ENCODE measurements at places on chromosomes 13 and 19.
A peak's percentile ranks its signal among the peaks of the same experiment; 100 is the strongest.

GRCh38 chr19:55601084-55601483 is 996 bp downstream of the ZNF524 start:
- no peak for DNase-seq

DNA sequence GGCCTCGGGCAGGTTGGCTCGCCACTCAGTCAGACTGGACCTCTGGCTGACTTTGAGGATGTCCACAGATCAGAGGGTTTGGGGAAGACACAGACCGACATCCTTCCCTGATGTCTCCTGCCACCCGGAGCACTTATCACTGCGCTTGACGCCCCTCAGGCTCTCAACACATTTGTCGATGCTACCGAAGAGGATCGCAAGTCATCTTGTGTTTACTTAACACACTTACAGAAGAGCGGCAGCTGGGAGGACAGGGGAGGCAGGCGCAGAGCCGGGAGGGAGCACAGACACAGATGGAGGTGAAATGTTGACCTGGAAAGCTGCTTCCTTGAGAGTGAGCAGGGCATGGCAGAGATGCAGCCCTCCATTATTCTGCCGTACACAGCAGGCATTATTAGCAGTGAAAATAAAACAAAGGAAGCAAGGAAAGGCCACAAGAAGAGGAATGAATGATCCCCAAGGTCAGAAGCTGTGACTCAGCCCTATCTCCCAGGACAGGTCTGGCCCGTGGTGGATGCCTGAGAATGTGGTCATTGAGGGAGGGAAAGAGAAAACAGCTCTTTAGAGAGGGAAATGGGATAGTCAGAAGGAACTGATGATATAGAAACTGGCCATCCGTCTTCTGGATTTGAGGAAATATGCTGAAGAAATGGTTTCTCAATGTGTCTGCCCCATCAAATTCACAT is 549.5 kb upstream of the ARGLU1 start:
- DNase-seq, result no peak

- no peak for DNase-seq
These were observed 11.5 kb downstream of the ZBTB7A start for GRCh38 chr19:4055209-4055552.

DNA sequence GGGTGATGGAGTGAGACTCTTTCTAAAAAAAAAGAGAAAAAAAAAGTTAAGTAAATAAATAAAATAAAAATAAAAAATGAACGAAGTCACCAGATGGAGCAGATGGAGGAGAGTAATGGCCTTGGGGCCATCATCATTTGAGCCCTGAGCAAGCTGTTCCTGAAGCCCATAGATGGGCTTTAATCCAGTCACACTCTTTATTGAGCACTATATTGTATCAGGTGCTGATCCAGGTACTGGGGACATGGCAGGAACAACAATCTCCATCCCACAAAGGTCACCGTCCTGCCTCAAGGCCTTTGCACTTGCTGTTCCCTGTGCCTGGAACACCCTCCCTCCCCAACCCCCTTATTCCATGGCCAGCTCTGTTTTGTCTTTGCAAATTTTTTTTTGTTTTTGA is 3.9 kb upstream of the ADAMTS10 start:
- no peak for DNase-seq

DNA sequence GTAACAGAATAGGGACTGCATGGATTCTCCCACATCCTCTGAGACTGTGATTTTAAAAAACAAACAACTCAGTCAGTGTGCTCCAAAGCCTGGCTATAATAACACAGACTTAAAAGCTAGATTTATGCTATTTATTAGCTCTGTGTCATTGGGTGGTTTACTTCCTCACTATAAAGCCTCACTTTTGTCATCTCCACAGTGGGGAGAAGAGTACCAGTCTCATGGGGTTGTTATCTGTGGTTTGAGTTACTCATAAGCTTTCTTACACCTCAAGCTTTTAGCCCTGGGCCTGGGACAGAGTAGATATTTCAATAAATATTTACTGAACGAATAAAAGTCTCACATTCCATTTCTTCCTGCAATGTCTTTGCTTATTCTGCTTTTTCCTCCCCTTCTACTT is 5.3 kb downstream of the RNASEH2B start:
- DNase-seq, result no peak

GRCh38 chr19:53657330-53657729 is 25.5 kb downstream of the DPRX start:
- DNase-seq, result no peak

DNA sequence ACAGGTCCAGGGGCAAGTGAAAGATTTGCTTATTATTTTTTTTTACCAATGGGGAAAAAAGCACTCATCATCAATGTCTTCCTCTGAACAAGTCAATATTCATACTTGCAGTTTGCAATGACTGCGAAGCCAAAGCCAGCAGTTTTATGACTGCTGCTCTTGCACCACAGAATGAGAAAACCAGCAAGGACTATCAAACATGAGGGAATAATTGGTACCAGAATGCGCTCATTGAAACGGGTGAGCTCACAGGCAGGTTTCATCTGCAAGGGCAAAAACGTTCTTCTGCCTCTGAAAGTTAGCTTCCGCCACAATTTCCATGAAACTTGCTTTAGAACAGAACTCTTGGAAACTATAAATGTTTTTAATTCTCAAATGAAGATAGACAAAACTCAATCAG is 5.5 kb downstream of the DLEU7 start:
- no peak for DNase-seq

DNA sequence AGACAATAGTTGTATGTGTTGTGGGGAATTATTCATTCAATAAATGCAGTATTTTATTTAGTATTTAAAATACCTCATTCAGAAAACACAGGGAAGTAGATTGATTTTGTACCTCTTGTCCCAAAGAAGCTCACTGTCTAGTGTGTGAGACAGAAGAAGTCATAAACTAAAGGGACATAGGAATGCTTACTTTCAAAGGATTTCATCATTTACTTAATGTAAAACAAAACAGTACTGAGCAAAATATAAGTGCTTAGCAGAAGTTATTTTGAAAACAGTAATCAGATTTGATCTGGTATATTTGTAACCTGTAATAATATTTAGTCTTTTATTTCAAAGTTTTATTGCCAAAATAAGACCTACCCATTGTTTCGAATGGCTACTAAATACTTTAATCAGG is 117.9 kb downstream of the TDRD3 start:
- no peak for DNase-seq

DNA sequence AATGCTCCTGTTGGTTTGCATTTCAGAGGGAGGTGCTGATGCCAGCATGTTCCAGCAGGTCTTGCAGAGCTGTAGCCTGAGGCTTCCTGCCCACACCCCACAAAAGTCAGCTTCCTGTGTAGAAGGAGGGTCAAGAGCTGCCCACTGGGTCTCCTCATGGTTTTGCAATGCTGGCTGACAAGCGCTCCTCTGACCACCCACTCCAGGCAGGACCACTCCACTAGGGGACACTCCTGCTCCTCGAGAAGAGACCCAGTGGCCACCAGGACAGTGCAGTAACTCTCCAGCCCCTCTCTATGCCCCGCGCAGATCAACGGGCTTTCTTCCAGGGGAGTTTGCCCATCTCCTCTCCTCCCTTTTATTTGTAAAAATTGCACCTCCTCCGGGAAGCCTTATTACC is 72.9 kb upstream of the UQCRFS1 start:
- no peak for DNase-seq

DNA sequence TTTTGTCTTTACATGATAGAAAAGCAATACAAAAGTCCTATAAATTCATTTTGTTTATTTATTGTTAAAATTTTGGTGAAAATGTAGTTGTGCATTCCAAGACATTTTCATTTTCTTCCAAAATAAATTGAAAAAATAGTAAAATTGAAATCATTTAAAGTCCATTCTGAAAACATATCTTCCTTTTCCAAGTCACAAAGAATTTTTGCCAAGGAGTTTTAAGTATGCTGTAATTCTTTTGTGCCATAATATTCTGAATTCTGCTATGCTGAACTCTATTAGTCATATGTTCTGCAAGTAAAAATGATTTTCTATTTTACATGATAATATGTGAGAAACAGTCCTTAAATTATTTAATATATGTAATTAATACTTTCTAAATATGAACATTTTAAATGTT is 879.6 kb upstream of the SLC10A2 start:
- DNase-seq, result no peak

DNA sequence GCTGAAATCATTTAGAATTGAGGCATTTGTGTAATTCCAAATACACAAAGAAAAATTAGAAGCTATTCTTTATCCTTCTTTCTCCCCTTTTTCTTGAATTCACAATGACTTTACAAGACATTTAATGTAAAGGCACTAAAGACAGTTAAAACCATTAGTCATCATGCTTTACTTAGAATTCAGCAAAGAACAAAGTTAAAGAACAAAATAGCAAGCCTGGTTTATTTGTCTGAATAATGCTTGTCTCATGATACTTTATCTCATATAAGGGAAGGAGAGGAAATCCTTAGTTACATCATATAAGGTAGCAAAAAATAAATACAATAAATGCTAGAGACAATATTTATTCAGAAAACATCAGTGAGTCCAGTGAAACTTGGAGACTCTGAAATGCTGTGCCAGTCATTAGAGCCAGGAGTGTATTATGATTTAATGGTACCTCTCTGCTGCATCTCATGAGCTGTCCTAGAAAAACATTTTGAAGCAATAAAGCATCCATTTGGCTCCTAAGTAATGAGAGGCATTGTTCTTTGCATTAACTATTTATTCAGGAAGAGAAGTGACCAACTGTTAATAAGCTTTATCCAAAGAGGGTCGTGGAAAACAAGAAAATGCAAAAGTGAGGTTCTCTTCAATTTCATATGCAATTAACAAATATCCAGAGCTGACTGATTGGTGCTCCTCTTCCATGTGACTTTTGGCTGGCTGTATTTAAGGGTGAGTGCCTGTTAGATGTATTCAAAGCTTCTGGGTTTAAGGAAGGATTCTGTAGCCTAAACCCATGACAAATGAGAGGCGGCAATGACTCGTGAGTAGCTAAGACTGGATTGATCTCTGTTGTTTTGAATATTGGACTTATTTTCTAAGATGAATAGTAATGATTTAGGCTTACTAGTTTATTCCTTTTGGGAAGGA is 105.0 kb downstream of the DGKH start:
- no peak for DNase-seq

DNA sequence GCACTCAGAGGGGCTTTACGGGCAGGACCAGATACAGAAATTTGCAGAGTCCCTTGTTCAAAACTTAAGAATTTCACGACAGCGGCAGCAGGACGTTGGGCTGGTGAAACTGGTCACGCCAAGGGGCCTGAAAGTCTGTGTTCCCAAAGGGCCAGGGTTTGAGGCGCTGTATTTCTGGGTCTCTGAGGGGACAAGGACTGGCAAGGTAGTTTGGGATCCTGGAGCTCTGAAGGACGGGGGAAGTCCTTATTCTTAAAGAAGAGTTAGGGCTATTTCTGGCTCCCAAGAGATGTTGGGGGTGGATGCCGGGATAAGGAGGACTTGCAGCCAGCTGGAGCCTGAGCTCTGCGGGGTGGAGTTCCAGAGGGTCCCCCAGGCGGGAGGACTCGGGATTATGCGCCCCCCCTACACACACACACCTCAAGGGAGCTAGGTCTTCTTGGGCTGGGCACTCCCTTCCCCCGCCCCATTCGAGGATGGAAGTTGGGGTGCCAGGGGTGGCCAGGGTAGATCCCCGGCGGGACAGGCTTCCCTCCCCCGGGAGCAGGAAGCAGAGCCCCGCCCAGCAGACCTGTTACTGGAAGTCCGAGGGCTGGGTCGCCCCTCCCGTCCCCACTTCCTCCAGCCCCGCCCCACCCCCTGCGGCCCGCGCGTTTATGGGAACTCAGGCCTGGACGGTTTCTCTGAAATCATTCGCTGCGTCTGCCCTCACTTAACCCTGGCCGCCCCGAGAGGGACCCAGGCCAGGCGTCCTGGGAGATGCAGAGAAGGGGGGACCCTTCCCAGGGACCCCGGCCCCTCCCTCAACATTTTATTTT is 5.6 kb downstream of the BCL3 start:
- DNase-seq, result peak; percentile 85

GRCh38 chr19:43504426-43505185 is at the start of gene PHLDB3:
Gene PHLDB3, minus strand, starts transcription at chr19:43504746. Its CDS starts 628 bp downstream, at chr19:43504118.
- DNase-seq, result peak; percentile 52

GRCh38 chr13:84607261-84608013 is 725.2 kb upstream of the SLITRK1 start:
- no peak for DNase-seq

All from stimulated activated CD4-positive, alpha-beta T cell treated with anti-CD3 and anti-CD28 coated beads, Interleukin-1b, Interleukin-23, amount 100 ng/mL, for 48 hours (primary cell).